Naive thymus-derived CD4-positive, alpha-beta T cell (primary cell): ENCODE measurements at places on chromosomes 12 and 14. TPM values are rescaled to one million over a fixed set of nuclear protein-coding genes. Genes with fewer than 3 reads are reported as not detected.

FOXG1 gene
- not detected for total RNA-seq

GRCh38 chr12:103334466-103334865, 161.3 kb downstream of the C12orf42 start:
- H3K36me3 ChIP-seq = no peaks in the 10 kb centered on the region
- H3K27me3 ChIP-seq = no peaks in the 10 kb centered on the region
- H3K4me3 ChIP-seq = no peak overlapping the region

KLRB1 gene
- total RNA-seq = 2.7 TPM

GRCh38 chr12:109559200-109559505, 14.2 kb downstream of the MMAB start:
- H3K36me3 ChIP-seq = no peaks in the 10 kb centered on the region
- no peaks in the 10 kb centered on the region for H3K4me1 ChIP-seq
- H3K27me3 ChIP-seq = no peaks in the 10 kb centered on the region

TMEM253 gene
- total RNA-seq = 0.73 TPM

GRCh38 chr12:19130224-19131024, 891 bp downstream of the PLEKHA5 start:
- H3K36me3 ChIP-seq = no peaks in the 10 kb centered on the region
- H3K4me3 ChIP-seq = peak overlapping the region; percentile 65
- no peak overlapping the region for H3K27ac ChIP-seq
- H3K27me3 ChIP-seq = no peaks in the 10 kb centered on the region
- no peaks in the 10 kb centered on the region for H3K4me1 ChIP-seq
